Activated naive CD4-positive, alpha-beta T cell (primary cell): ENCODE measurements at places on chromosomes 7 and 10.

DNA sequence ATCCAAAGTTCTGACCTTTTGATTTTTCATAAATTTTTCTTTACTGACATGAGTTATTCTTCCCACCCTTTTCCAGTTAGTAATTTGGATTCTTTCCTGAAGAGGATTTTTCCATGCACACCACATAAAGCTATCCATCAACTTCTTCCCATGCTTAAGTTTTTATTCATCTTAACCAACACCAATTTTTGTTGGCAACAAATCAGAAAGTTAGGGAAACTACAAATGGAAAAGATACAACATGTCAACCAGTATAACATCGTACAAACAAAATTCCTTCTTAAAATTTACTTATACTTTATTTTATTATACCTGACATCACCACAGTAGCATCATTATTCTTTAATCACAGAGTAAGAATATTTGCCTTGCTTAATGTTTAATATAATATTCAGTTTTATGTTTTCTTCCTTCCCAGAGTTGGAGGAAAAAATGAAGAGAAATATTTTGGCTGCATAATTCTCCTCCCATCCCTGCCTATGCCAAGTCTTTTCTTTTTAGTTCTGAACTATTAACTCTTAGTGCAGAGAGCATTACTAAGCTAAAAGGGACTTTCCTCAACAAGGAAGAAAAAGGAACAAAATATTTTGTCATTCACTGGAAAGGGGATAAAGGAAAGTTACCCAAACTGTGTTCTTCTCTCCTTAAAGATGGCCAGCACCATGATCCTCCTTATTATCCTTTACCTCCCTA lies 67.5 kb upstream of the MEOX2 start:
- DNase-seq, result no peak

DNA sequence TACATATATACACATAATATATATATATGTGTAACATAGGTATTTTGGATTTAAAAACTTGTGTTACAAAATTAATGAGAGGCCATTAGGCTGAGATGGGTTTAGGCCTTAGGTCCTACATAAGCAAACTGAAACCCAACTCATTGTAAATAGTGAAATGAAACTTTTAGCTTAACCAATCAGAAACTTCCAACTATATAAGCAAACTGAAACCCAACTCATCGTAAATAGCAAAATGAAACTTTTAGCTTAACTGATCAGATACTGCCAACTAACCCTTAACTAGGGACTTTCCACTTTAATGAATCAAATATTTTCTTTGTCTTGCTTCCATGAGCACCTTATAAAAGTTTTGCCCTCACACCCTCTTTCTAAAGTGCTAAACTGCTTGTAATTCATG lies 17.3 kb upstream of the SAMD9L start:
- no peak for DNase-seq

DNA sequence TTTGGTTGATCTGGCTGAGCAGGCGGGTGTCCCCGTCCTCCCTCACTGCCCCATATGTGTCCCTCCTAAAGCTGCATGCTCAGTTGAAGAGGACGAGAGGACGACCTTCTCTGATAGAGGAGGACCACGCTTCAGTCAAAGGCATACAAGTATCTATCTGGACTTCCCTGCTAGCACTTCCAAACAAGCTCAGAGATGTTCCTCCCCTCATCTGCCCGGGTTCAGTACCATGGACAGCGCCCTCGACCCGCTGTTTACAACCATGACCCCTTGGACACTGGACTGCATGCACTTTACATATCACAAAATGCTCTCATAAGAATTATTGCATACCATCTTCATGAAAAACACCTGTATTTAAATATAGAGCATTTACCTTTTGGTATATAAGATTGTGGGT lies 26.9 kb upstream of the TRIM56 start:
- peak; percentile 31 for DNase-seq

DNA sequence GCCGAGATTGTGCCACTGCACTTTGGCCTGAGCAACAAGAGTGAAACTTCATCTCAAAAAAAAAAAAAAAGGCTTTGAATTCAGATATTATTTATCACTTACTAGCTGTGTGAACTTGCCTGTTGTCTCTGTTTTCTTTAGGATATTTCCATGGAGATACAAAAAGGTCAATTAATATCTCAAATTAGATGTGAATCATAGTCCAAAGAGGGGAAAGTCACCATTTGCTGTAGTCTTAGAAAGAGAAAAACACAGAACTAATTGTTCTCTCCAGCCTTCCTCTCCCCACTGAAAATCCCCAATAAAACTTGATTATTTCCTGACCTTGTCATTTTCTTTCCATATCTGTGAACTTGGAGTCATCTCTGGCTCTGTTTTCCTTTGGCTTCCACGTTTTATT lies 21.2 kb downstream of the HEPACAM2 start:
- DNase-seq, result no peak

GRCh38 chr7:75734586-75735458 lies 3.9 kb downstream of the HIP1 start:
- DNase-seq, result no peak

GRCh38 chr7:44184873-44185446 lies 4.3 kb downstream of the GCK start:
- DNase-seq, result no peak

- no peak for DNase-seq
These were observed 19.0 kb upstream of the DMBT1 start for GRCh38 chr10:122541541-122542002.

DNA sequence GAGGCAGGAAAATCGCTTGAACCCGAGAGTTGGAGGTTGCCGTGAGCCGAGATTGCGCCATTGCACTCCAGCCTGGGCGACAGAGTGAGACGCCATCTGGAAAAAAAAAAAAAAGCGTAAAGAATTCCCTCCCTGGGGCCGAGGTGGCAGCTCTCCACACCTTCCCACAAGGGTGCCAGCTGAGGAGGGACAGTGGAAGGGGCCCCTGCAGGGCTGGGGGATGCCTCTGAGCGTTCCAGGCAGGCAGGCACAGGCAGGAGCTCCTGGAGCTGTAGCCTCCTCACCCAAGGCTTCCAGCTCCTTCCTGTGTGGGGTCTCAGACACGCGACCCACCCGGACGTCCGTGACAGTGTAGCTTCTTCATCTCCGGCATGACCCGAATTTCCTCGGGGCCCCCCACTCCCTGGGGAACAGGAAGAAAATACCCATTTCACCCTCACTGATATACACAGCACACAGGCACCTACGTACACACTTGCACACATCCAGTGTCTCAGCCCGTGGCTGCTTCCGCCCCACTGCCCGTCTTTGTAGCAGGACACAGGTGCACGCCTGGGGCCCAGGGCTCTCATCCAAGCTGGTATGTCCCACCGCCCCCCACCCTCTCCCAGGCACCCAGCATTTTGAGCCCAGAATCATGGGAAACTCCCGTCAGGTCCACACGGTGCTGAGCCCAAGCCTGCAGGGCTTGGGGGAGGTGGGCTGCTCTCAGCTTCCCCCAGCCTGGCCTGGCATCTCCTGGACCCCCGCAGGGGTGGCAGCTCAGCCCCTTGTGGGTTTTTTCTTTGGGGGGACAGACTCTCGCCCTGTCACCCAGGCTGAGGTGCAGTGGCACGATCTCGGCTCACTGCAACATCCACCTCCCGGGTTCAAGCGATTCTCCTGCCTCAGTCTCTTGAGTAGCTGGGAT lies 25.7 kb downstream of the GRIFIN start:
- DNase-seq, result no peak

- no peak for DNase-seq
These were observed 45.1 kb upstream of the MET start for GRCh38 chr7:116626886-116627285.

DNA sequence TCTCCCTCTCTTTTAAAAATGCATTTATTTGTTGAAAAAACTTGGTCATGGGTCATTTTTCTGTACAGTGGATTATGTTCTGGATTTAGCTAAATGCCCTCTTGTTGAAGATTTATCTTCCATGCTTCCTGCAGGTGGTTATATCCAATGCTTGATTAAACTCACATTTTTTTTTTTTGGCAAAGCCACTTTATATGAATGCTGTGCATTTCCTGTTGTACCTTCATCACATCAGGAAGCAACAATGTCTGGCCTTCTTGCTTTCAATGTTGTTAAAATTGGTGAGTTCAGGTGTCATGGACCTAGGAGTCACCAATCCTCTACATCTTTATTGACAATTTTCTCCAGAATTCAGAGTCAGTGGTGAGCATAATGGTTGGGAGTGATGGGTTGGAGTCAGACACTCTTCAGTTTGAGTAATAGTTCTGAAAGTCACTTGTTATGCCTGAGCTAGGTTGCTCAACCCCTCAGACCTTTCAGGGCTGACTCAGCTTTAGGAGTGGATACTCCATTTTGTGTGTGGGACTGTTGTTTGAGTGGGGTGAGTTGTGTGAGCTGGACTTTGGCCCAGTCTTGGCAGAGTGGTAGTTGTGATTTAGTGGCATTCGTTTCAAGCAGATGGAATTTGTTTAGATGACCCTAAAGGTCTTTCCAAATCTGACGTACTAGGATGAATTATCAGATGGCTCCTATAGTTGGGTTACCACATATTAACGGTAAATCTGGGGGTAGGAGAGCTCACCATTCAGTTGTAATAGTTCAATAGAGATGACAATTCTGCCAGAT lies 213.5 kb upstream of the ZNF32 start:
- DNase-seq, result no peak

DNA sequence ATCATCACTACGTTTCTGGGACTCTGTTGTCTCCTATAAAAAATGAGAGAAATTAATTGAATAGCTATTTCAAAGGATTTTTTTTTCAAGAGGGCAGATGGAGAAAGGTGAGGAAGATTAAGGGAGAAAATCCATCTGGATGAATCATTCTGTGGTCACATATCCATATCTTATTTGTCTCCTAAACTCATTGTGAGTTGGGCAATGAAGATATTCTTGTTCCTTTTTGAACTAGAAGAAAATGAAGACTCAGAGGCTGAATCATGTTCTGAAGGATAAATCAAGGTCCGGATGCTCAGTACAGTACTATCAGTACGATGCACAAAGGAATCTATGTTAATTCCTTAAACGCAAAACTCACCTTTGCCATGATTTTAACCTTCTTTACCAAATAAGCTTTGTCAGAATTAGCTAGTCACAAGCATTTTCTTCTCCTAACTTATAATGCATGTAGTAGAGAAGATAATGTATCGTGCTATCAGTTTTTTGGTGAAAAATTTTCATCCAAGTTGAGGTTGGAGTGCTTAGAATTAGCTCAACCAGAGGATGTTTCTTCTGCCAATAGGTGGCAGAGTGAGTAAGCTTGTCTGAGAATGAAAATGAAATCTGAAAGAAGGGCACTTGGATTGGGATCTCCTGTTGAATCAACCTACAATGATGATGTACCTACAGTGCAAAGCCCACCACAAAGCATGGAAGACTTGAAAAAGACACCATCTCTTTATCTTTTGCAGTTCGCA lies 446.9 kb downstream of the KIF20B start:
- no peak for DNase-seq

GRCh38 chr10:78578929-78579328 lies 489.8 kb upstream of the ZMIZ1 start:
- no peak for DNase-seq

DNA sequence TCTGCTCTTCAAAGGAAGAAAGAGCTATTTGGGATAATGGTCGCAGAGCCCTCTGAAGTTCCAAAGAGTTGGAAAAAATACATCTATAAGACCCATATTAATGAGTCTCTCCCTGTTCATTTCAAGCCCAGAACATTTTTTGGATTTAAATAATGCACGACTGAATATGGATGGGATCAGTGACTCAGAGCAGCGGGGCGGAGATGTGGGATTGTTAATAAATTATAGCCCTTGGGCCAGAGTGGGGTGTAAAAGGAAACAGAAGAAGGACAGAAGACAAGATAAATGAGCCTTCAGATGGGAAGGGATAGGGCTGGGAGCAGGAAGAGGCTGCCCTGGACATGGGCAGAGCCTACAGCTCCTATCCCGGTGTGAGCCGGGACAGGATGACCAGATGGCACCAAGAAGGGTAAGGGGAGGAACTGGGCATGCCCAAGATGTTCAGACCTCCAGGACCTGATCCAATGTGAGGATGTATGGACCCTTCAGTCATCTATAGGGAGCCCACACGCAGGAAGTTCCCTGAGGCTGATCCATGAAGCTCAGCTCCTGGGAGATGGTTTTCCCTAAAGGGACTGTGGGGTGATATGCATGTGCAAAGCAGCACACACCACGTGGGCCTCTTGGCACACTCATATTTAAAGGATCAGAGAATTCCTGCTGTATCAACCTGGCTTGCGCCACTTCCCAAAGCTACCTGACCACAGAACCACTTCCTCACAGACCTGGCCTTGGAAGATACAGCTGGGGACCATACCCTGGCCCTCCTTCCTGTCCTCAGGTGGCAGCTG lies 96.1 kb upstream of the PLXNA4 start:
- DNase-seq, result no peak

DNA sequence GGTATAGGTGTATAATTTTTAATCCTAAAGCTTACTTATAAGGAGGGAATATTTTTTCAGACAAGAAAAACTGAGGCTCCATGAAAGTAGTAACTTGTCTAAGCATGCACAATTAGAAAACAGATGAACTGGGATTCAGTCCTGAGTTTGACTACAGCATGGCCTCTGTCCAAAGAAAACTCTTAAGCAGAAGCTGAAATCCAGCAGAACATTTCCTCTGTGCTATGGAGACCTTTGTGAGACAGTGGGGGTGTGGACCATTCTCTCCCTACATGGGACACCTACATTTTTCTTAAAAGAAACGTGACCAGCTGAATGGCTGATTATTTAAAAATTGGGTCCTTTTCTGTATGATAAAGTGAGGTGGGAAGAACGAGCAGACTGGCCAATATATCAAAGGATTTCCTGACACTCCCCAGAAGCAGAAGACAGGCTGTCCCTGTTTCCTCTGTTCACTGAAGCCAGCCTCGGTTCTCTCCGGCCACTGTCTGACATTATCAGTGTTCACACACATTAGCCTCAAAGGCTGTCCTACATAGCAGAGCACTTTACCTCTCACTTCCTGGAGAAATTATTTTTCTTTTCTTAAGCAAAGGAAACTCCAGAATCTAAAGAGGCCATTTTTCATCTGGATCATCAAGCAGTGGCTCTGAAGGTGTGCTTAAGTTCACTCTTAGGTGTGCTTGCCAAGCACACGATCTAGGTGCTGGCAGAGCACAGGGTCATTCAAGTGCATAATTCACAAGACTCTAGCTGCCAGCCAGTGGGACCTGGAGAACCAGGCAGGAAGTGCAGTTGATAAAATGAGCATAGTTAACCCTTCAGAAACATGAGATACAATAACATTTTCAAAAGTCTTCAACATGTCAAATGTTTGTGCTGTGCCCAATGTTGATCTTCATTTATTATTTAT lies 40.4 kb upstream of the KIAA1217 start:
- DNase-seq, result no peak
